ENCODE measurements at places on chromosomes 4 and X. TPM values are rescaled to one million over a fixed set of nuclear protein-coding genes. Genes with fewer than 3 reads are reported as not detected.
A peak's percentile ranks its signal among the peaks of the same experiment; 100 is the strongest.

DNA sequence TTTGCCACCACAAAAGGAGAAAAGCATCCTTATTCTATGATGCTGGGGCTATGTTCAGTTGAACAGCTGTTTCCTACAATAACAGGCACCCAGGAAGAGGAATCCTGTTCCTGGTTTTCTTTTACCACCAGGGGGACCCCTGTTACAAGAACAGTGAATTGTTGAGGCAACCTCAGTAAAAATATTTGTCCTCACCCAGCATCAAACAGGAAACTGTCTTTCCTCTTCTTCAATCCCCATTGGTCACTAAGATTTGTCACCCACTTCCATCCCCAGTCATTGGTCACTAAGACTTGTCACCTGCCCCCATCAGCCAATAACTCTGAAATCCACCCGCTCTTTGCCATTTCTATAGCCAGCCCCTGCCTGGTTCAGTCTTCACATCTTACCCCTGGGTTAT is 143.5 kb upstream of the GALNT7 start:
- DNase-seq: no peak
- H3K36me3 ChIP-seq: no peaks in the 10 kb centered on the region
- H3K4me3 ChIP-seq: no peak overlapping the region
- no peak overlapping the region for H3K27ac ChIP-seq

DNA sequence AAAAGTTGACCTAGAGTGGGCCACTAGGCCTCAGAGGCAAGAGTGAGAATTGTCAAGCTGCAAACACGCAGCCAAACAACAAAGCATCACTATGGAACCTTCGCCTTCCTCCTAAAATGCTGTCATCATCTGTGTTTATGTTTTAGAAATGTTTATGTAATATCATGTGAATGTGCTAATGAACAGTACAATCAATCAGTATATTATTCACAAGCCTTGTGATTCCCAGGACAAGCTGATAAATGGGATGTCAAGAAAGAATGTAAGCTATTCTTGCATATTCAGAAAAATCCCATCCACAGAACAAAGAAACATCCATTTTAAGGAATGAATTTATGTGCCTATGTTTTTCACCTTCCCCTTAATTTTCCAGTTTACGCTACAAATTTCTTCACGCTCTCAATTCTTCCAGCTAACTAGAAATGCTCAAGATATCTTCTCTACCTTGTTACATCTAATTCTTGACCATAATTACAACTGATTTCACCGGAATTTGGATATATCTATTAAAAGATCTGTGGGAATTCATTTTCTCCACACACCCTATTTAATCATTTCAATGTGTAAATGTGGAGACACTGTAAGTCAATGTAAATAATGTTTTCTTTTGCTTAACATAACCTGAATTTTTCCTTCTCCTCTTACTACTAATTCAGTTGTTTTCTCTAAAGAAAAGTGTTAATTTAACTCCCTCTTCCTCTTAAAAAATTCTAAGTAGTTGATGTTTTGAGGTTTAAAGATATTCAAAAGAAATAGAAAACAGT is 65.5 kb downstream of the LEF1 start:
- no peak overlapping the region for H3K4me3 ChIP-seq
- no peaks in the 10 kb centered on the region for H3K36me3 ChIP-seq
- H3K27me3 ChIP-seq: no peaks in the 10 kb centered on the region
- no peak for DNase-seq
- no peak overlapping the region for H3K27ac ChIP-seq

DNA sequence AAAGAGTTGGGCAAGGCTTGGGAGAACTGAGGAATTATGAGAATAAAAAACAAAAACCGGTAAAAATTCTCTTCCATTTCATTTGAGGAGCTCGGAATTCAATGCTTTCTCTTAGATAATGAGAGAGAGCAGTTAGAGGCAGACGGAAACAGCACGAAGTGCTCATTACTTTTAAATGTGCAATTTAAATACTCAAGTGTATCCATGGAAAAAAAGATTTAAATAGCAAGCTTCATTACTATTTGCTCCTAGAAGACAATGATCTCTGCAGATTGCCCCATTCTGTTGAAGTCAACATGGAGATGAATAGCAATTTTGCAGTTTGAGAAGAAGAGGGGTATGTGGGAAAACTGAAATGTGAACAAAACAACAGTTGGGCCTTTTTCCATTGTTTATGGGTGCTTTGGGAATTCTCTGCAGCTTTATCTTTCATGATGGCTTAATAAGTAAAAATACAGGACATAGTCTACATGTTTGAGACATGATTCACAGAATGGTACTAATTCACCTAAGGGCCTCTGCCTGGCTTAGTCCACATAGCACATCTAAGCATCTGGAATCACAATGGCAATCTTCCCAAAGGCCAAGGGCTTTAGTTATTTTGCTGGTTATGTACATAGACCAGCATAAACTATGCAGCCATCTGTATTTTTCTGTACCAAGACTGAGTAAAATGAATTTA is 512.7 kb upstream of the FAT1 start:
- no peak overlapping the region for H3K4me3 ChIP-seq
- H3K27ac ChIP-seq: peak overlapping the region; percentile 49
- no peak for DNase-seq
- no peaks in the 10 kb centered on the region for H3K27me3 ChIP-seq

DNA sequence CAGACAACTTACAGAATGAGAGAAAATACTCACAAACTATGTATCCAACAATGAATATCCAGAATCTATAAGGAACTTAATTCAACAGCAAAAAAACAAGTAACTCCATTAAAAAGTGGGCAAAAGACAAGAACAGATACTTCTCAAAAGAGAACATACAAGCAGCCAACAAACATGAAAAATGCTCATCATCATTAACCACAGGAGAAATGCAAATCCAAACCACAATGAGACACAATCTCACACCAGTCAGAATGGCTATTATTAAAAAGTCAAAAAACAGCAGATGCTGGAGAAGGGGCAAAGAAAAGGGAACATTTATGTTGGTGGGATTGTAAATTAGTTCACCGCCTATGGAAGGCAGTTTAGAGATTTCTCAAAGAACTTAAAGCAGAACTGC is 150.3 kb downstream of the FGF16 start:
- H3K4me3 ChIP-seq: no peak overlapping the region
- no peak for DNase-seq
- peak overlapping the region; percentile 83 for H3K27ac ChIP-seq
- H3K27me3 ChIP-seq: no peaks in the 10 kb centered on the region
- peaks cover 5% of the 10 kb centered on the region for H3K4me1 ChIP-seq
- peaks cover 3% of the 10 kb centered on the region for H3K36me3 ChIP-seq

DNA sequence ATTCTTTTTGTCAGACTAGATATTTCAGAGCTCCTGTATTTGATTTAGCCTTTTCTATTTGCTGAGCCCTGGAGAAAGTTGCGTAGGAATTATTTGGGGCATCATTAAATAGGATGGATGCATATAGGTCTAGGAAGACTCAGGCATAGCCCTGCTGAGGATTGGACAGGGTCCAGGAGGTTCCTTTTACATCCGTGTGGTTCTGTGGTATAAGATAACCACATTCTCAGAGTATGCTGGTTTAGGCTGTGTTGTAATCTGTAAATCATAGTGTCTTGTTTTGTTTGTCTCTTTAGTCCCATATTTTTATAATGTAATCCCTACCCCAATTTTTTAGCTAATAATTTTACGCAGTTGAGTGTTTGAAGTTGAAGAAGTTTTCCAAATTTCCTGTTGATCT is 513.7 kb downstream of the RPA4 start:
- peaks cover 6% of the 10 kb centered on the region for H3K4me1 ChIP-seq
- H3K27ac ChIP-seq: no peak overlapping the region
- DNase-seq: no peak
- no peaks in the 10 kb centered on the region for H3K27me3 ChIP-seq
- no peak overlapping the region for H3K4me3 ChIP-seq

DNA sequence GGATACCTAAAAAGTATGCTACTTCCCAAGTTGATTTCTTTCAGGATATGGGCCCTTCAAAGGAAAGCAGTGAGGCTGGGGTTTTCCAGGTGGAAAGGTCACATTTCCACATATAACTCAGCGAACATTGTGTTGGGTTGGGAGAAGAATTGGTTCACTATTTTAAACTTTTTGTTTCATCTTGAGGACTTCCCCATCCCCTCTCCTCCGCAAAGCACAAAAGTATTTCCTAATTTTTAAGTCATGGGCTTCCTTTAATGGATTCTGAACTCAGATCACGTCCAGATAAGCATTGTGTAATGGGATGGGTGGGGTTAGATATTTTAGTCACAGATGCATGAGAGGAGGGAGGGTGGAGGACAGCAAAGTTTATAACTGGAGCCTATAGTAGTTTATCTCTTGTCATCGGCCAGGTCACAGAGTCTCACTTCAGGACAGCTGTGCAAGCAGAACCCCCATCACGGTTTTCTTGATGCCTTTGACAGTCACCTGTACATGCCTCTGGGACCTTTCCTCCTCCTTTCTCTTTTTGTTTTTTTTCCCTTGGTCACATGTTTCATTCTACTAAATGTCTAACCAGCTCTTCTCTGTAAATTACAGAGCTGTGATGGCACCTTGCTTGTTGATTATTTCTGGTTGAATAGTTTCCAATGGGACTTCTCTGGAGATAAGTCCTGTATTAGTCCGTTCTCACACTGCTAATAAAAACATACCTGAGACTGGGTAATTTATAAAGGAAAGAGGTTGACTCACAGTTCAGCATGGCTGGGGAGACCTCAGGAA is 115.4 kb downstream of the PTTG2 start:
- H3K27ac ChIP-seq: no peak overlapping the region
- peaks cover 31% of the 10 kb centered on the region for H3K4me1 ChIP-seq
- H3K36me3 ChIP-seq: peaks cover 5% of the 10 kb centered on the region
- no peaks in the 10 kb centered on the region for H3K27me3 ChIP-seq
- DNase-seq: no peak

GRCh38 chr4:93809773-93810172 is 18.8 kb upstream of the ATOH1 start:
- peaks cover 48% of the 10 kb centered on the region for H3K27me3 ChIP-seq
- no peak for DNase-seq
- no peaks in the 10 kb centered on the region for H3K36me3 ChIP-seq
- H3K4me3 ChIP-seq: no peak overlapping the region

DNA sequence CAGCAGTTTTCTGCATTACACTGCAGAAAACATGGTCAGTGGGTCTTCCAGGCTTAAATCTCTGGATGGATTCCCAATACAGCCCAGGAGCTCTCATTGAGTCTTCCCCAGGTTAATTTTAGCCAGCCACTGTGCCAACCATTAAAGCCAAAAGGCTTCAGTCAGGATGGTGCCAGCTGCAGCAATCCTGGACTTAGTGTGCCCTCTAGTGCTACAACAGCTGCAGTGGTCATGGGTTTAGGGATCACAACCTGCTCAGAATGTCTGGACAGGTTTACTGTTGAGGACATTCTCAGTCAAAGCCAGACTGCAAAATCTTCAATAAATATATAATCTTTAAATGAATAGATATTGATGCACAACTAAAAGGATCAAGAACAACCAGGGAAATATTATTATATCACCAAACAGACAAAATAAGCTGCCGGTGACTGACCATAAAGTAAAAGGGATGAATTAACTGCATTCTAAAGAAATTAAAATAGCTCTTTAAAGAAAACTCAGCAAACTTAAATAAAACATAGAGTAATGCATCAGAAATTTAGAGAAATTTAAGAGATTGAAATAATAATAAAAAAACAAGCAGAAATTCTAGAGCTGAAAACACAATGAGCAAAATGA is 639.9 kb downstream of the SPOCK3 start:
- H3K27ac ChIP-seq: no peak overlapping the region
- H3K4me1 ChIP-seq: no peaks in the 10 kb centered on the region
- H3K36me3 ChIP-seq: no peaks in the 10 kb centered on the region
- H3K27me3 ChIP-seq: peaks cover 44% of the 10 kb centered on the region

GRCh38 chrX:134908356-134908755 is 82.4 kb upstream of the SMIM10 start:
- no peaks in the 10 kb centered on the region for H3K36me3 ChIP-seq
- H3K27ac ChIP-seq: no peak overlapping the region
- no peaks in the 10 kb centered on the region for H3K27me3 ChIP-seq
- no peaks in the 10 kb centered on the region for H3K4me1 ChIP-seq
- no peak for DNase-seq
- no peak overlapping the region for H3K4me3 ChIP-seq

DNA sequence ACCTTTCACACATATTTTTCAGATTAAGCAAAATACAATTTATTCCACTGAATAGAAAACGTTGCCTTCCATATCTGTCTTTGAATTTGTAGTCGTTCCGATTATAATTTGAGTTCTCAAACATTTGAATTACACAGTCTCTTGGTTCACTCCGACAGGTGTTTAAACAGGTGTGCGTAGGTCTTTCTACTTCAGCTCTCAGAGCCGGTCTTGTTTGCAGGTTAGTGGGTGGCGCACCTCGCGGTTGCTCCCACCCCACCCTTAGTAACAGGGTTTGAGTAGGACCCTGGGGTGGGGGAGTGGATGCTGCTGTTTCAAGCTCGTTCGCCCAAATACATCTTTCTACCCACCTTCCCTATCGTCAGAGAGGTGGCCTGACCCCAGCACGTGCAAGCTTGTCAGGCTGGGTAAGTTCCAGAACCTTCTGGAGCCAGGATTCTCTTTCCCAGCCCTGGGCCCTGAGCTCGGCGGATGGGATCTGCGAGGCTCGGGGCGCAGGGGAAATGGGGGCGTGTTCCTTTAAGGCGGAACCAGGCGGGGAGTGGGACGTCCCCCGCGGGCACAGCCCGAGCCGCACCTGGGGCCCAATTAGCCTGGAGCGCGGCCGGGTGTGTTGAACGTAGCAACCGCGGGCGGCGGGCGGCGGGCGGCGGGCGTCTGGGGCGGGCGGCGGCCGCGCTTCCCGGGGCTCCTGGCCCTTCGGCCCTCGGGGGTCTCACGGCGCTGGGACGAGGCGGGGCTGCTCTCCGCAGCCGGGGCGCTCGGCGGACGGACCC is at the start of gene FAM149A:
TSS of gene FAM149A (plus strand) at position 591 of the 776 bp plus-strand sequence.
- H3K4me3 ChIP-seq: peak within 1 kb of the TSS; percentile 66
- peaks cover 2% of the 10 kb centered on the region for H3K36me3 ChIP-seq
- peaks cover 14% of the 10 kb centered on the region for H3K27me3 ChIP-seq

GRCh38 chrX:107985033-107985432 is 2.9 kb upstream of the TEX13B start:
- peaks cover 10% of the 10 kb centered on the region for H3K27me3 ChIP-seq
- no peaks in the 10 kb centered on the region for H3K36me3 ChIP-seq
- no peak for DNase-seq
- no peak overlapping the region for H3K4me3 ChIP-seq
- no peaks in the 10 kb centered on the region for H3K4me1 ChIP-seq
- no peak overlapping the region for H3K27ac ChIP-seq

DNA sequence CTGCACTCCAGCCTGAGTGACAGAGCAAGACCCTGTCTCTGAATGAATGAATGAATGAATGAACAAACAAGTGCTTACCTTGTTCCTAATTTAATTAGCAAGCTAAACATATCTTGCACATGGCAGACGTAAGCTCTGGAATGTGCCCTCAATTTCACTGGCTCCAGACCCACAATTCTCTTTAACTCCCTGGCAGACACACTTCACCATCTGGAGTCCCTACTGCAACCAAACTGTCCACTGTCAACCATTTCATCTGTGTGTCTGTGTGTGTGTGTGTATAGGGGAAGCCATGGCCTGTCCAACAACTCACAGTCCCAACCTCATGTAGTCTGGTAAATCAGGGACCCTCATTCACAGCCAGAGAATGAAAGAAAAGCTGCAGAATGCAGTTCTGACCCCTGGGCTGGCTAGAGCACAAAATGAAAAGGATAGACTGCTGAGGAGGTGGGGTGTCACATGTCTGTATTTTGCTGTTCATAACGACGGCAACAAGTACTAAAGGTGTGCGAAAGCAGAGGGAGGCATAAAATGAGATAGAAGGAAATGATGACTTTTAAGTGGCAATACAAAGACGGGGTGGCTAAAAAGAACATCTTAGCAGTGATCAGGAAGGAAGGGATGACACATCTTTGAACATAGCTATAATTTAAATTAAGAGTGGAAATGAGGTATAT is 114.1 kb downstream of the TSPAN5 start:
- DNase-seq: no peak
- peaks cover 38% of the 10 kb centered on the region for H3K4me1 ChIP-seq
- no peak overlapping the region for H3K4me3 ChIP-seq

Gene CYLC1
- total RNA-seq: not detected

Gene XKRX
- total RNA-seq: not detected

Gene PIR
- 13.4 TPM for total RNA-seq

Gene CFAP99
- total RNA-seq: not detected

Gene CENPVL3
- not detected for total RNA-seq

Gene AMER1
- total RNA-seq: 5.4 TPM
